ENCODE measurements at places on chromosomes 7 and 10.
A peak's percentile ranks its signal among the peaks of the same experiment; 100 is the strongest.

- DNase-seq: no peak
Observed at GRCh38 chr10:125721035-125721434, 1.5 kb downstream of the EDRF1 start.

GRCh38 chr10:126924915-126925300 is 19.7 kb downstream of the DOCK1 start:
- no peak for DNase-seq

DNA sequence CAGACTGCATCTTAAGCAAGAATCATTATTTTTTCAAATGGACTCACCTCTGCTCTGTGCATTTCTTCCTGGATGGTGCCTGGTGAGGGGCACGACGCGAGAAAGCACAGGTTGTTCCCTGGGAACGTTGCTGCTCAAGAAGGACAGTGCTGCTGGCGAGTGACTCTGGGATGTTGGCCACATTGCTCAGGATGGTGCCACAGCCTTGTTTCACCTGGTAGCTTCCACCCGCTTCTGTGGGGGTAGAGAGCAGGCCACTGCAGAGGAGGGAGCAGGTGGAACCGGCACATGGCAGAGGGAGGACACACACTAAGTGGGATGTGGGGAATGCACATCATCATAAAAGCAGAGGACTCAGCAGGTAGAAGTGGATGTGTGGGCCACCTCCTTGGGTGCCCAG is 444.7 kb downstream of the TCERG1L start:
- DNase-seq: no peak

DNA sequence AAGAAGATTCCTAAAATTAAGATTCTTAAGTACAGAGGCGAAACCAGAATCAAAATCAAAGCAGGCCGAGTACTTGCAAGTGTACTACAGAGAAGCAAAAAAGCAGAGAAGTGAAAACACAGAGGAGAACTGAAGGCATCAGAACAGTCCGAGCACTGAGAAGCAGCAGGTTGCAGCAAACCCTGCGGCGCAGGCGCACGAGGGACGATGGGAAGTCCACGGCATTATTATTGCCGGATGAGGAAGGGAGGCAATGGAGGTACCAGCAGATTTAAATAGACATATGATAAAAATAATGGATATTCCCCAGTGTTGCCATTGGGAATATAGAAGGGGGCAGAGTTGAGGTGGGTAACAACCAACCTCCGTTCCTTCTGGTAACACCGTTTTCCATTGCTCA is 7.2 kb upstream of the SPAM1 start:
- no peak for DNase-seq

DNA sequence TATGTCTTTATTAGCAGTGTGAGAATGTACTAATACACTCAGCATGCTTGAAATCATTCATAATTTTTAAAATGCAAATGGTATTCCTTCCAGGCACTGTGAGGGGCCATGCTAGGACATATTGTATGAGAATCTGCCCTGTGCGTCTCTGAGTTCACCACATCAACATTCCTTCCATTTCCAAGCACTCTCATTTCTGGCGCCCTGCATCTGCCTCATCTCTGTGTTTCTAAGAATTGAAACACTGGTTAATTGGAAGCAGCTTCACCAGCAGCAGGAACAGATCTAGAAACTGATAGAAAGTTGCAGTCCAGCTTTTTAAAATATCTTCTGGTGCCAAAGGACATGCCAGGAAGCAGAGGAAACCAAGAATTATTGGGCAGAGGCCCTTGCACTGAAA is 555.9 kb upstream of the DPP6 start:
- DNase-seq: no peak

- DNase-seq: no peak
Observed at GRCh38 chr10:1638889-1639419, 98.4 kb downstream of the ADARB2 start.

- DNase-seq: no peak
Observed at GRCh38 chr10:58439632-58440364, 54.6 kb downstream of the TFAM start.

GRCh38 chr10:117536866-117537435 is 5.6 kb upstream of the EMX2 start:
- no peak for DNase-seq

DNA sequence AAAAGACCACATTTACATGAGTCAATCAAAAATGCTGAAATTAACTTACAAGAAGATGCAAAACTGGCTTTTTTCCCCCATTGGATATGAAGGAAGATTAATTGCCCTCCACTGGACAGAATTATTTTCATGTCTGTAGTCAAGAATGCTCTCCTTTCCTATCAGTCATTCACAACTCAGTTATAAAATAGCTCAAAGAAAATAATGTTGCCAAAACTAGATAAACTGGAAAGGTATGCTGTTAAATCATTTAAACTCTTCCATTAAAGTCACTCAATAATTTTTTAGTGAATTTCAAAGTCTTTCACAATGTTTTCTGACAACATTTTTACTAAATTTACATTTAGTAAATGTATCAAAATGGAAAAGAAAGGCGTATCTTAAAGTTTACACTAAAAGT is 384.5 kb downstream of the HGF start:
- no peak for DNase-seq

DNA sequence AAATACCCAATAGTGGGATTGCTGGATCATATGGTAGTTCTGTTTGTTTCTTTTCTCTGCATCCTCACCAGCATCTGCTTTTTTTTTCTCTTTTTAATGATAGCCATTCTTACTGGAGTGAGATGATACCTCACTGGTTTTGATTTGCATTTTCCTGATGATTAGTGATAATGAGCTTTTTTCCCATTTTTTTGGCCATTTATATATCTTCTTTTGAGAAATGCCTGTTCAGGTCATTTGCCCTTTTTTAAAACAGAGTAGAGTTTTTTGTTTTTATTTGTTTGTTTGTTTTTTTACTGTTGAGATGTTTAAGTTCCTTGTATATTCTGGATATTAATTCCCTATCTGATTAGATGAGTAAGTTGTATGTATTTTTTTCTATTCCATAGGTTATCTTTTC is 205.8 kb upstream of the KAT6B start:
- DNase-seq: no peak

DNA sequence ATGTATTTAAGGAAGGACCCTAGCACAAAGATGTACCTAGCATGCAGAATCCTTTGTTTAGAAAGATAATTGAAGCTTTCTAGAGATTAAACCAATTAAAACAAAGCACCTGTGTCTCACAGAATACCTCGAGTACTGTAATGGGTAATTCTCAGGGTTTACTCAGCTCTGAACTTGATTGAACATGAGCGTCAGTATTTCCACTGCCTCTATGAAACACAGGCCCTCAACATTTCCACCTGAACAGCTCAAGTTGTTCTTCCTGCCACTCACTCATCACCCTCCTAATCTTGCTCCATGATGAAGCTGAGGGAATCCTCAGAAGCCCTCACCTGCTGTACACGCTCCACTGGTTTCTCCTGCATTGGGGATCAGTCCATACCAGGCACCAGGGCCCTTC is 33.7 kb upstream of the FZD1 start:
- DNase-seq: no peak

GRCh38 chr7:114530057-114530611 is 115.5 kb downstream of the FOXP2 start:
- DNase-seq: no peak

GRCh38 chr10:48821692-48822091 is 117.9 kb downstream of the LRRC18 start:
- DNase-seq: no peak

GRCh38 chr10:29063806-29064644 is 224.8 kb upstream of the LYZL1 start:
- no peak for DNase-seq

DNA sequence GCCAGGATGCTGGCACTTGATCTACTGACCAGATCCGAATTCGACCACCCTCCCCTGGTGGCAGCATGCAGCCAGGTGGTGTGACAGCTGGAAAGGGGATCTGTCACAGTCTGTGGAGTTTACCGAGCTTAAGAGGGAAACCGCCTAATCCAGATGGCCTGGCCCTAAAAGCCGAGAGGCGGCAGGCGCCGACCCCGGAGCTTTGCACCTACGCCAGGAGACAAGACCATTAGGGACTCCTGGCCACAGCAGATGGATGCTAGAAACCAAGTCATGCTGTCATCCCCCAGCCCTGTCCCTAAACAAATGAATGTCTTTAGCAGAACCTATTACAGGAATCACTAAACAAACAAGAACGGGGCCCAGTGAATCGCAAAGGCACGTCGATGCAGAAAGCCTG is 27.7 kb downstream of the RCC1L start:
- no peak for DNase-seq

DNA sequence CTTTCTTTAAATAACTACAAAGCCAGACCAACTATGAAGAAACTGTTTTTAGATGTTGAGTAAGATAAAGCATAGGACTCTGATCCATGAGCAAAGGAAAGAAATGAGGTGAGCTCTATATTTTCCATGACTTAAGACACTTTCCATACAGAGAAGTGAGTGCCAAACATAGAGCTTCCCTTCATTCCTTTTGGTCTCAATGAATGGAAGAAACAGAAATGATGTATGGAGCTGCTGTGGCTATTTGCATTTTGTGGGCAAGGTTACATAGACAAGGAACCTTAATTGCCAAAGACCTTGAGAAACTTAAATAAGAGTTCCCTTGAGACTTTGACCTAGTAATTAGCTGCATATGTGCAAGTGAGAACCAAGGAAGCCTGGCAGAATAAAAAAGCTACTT is 1152.2 kb downstream of the XPNPEP1 start:
- no peak for DNase-seq

DNA sequence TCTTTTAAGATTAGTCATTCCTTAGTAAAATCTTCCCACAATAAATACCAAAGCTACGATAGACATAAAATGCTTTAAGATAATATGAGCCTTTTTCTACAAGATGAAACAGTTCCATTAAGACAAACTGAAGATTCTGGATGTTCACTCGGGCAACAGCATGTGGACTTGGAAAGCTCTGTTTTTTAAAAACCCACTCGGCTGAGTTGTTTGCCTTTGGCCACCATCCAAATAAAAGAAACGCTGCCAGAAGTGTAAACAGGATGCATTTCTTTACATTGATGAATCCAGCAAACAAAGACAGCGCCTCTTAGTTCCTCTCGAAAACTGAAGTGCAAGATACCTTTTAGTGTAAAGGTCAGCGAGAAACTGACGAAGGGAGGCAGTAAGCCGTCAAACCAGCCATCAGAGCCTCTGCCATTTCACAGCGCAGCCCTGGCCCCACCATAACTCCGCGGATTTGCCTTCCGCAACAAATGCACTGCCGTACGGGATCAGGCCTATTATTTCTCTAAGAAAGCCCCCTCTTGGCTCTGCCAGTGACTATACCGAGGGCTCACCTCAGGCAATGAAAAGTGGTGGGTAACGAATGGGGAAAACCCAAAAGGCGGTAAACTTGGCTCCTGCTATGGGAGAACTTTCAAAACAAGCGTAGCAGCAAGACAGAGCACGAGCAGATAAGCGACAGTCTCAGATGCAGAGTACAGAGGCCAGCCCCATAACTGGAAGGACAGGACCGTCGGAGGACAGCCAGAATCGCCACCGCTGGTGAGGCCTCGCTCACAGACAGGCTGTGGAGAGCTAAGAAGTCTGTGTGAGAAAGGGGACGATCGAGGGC is 41.4 kb downstream of the GNA12 start:
- DNase-seq: peak; percentile 55

GRCh38 chr10:98410759-98411158 is 4.2 kb downstream of the PYROXD2 start:
- DNase-seq: no peak

GRCh38 chr7:6172224-6172909 is 100.1 kb downstream of the CYTH3 start:
- no peak for DNase-seq

DNA sequence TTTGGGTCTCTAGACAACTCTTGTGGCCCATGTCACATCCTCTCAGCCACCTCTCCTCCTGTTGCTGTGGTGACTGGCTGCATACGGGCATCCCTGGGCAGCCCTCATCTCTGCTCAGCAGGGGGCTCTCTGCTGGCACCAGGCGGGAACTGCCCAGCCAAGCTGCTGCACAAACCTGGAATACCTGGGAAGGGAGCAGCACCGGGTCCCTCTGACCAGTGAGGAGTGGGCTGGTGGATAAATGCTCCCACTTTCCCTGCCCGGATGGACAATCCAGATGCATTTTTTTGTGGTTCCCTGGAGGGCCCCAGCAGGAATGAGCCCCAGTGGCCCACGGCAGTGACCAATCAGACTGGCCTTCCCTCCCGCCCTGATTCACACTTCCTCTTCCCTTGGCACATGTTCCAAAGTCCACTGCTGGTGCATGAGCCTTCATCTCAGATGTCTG is 21.9 kb downstream of the GRID1 start:
- DNase-seq: no peak

- no peak for DNase-seq
Observed at GRCh38 chr10:126857178-126857806, 47.9 kb upstream of the DOCK1 start.

GRCh38 chr10:30493609-30494530 is 59.9 kb downstream of the MAP3K8 start:
- DNase-seq: no peak

DNA sequence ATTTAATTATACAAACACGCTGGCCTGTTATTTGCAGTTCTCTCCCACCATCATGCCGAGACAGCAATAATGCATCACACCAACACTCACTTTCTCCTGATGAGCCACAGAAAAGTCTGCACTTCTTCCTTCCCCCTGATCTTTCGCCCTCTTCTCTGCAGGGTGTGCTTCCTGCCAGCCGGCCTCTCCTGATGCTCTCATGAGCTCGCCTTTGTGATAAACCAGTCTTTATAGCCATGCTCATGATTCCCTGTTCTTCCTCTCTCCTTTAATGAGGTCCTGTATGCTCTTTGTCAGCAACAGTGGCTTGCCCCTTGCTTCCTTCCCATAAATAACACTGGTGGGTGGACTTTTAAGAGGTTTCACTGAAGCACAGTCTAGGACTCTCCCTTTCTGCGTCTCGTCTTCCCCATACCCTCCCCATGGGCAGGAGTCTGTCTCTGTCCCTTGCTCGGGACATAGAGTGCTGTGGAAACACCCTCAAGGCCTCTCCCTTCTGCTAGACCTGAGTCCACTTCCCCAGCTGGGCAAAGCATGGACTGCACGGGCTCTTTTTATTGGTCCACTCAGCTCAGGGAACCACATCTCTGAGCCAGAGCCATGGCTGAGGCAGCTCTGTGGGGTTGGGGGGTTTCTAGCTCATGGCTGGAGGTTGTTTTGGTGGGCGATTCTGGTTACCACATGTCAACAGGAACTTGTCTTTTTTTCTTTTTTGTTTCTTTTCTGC is 133.9 kb downstream of the C10orf105 start:
- DNase-seq: no peak

DNA sequence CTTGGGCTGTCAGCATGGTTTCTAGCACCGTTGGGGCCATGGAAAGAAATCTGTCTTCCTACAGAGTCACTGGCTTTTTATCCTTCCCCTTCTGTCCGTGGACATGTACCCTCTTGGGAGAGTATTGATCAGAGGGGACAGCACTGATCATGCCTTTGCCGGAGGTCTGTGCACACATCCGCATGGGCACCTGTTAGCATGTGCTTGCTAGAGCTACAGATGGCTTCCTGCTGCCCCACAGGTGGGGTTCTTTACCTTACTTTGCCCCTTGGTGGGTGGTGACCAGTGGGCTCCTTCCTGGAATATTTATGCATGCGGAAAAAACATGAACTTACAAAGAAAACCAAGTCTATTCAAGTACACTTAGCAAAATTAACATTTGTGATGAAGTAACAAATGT is 24.9 kb downstream of the RPS24 start:
- no peak for DNase-seq
